Activated T-helper 17 cell treated with anti-CD3 and anti-CD28 coated beads, Interleukin-2, amount 50 U/mL, for 72 hours (primary cell): ENCODE measurements at places on chromosomes 3 and 15. TPM values are rescaled to one million over a fixed set of nuclear protein-coding genes. Genes with fewer than 3 reads are reported as not detected.

The ALDH1A3 gene
- total RNA-seq, result not detected

DNA sequence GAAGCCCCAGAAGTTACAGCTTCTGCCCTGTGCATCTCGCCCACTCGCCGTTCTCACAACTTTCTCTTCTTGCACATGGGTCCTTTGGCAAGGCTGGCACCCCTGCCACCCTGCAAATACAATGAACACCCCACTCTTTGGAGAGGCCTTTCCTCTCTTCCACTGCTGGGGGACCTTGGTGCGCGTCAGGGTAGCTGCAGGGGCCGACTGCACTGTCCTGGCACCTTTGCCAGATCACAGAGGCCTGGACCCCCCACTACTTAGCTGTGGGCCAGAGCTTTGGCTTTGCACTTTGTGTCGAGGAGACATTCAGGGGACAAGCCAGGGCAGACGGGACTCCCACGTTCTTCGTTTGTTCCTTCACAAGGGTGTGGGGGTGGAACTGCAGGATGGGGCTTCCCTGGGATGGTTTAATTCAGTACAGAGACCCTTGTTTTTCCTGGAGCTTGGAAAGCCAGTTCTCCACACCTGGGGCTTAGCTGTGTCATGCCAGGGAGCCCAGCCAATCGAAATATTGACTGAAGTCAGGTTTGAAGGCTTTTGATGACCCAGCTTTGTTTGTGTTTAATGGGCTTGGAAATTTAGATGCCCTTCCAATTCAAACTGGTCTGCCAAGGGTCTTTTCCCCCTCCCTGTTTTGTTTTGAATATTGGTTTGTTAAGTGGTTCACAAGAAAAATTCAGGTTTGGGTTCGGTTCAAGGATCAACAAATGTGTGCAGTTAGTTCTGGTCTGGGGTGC lies 256.1 kb upstream of the TLE3 start:
- no peak for ATAC-seq

The CCDC54 gene
- total RNA-seq, result not detected

The PP2D1 gene
- not detected for total RNA-seq

DNA sequence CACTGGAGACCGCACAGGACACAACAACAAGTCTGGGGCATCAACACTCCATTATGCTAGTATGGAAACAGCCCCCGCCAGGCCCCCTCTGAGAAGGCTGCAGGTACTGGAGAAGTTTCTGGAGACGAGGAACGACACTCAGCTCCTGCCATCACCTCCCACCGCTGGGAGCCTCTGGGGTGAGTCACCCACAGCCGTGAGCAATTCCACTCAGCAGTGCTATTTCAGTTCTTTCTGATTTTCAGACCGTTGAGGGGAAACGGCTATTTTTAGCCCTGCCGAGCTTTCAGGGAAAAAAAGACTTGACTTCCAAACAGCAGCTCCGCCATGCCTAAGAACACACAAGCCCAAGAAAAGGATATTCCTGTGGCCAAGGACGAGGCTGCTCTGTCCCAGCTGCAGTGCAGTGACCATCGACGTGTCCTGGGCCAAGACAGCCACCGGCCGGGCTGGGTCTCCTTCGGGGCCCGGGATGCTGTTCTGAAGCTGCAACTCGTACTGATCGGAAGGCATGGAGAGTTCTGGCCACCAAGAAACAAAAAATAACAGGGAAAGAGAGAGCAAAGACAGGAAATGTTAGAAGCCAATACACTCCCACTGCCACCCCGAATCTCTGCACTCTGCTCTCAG lies 40.8 kb downstream of the NUP210 start:
- ATAC-seq, result no peak

- ATAC-seq, result no peak
These were observed 270.5 kb downstream of the FAM43A start for GRCh38 chr3:194955979-194956696.

GRCh38 chr3:182978387-182978786 lies 2.0 kb downstream of the DCUN1D1 start:
- no peak for ATAC-seq

DNA sequence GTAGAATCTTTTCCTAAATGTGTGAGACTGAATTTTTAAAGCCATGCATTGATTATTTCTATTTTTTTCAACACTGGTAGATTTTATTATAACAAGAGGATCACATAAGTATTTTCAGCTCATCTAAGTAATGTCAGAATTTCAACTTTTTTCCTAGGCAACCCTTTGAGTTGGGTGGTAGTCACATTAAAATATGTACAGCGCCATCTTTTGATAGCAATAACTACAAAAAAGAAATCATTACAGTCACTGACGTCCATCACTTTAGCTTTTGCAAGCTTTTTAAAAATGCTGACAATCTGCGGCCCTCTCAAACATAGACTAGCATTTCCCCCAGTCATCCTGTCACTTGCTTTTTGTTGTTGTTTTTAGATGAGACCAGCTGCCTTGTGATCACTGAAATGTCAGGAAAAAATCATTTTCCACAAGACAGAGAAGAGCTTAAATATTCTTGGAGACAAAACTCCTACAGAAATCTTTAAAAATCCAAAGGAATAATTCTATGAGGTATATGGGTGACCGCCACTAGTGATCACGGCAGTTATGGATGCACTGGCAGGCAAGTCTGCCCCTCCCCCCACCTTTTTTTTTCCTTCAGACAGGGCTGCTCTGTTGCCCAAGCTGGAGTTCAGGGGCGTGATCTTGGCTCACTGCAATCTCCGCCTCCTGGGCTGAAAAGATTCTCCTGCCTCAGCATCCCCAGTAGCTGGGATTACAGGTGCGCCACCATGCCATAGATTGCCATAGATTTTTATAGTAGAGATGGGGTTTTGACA lies 384.0 kb upstream of the KCNMB2 start:
- ATAC-seq, result no peak

The LTF gene
- total RNA-seq, result not detected

- no peak for ATAC-seq
These were observed 36.0 kb downstream of the ADAMTS9 start for GRCh38 chr3:64651741-64652241.

DNA sequence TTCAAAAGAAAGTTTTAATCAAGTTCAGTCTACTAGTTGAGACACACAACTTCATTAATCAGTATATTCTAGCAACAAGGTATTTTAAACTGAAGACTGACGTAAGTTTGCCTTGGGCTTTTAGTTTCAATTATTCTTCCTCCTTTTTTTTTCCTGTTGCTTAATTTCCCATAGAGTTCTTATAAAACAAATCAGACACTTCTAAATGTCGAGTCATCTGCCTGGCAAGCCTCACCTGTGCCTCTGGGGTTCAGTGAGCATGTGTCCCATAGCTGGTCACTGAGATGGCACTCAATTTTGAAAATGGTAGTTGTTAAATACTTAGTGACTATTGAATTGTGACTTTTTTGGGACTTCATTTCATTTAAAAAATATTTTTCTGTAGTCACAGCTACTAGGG lies 27.4 kb downstream of the NKIRAS1 start:
- no peak for ATAC-seq

The CFAP20DC gene
- 6.2 TPM for total RNA-seq

DNA sequence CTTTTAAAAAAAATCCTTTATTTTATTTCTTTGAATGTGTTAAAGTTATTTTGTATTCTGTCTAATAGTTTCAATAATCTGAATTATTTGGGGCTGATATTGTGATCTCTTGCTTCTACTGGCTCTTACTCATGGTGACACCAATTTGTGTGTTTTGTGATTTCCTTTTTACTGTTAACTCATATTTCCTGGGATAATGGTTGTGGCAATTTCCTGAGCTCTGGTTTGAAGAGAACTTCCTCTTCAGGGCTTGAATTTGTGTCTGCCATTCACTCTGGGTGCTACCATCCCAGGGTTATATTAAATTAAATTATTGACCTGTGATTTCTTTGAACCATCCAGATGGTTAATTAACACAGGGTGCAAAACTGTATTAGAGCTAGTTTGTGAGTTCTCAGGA lies 60.4 kb upstream of the RNF7 start:
- ATAC-seq, result no peak

DNA sequence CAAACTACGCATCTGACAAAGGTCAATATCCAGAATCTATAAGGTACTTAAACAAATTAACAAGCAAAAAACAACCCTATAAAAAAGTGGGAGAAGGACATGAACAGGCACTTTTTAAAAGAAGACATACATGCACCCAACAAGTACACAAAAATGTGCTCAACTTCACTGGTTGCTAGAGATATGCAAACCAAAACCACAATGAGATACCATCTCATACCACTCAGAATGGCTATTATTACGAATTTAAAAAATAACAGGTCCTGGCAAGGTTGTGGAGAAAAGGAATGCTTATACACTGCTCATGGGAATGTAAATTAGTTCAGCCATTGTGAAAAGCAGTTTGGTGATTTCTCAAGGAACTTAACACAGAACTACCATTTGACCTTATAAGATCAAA lies 175.6 kb upstream of the MLF1 start:
- ATAC-seq, result no peak

The MYEF2 gene
- total RNA-seq, result 23.7 TPM

DNA sequence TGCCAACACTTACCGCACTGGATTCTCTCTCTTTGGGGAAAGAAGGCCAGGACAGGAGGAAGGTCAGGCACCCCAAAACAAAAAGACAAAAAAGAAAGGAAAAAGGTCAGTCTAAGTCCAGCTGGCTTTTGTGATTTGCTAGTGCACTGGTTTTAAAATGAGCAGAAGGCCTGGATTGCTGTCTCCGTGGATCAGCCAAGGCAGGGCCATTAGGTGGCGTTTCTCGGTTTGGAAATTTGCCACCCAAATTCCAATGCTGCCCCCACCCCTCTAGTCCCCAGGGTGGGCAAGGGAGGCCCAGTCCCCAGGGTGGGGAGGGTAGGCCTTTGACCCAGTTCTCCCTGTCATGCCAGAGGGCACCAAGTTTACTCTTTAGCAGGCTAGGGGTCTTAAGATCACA lies 33.3 kb downstream of the TLE3 start:
- no peak for ATAC-seq

The TTC21A gene
- 4.7 TPM for total RNA-seq

DNA sequence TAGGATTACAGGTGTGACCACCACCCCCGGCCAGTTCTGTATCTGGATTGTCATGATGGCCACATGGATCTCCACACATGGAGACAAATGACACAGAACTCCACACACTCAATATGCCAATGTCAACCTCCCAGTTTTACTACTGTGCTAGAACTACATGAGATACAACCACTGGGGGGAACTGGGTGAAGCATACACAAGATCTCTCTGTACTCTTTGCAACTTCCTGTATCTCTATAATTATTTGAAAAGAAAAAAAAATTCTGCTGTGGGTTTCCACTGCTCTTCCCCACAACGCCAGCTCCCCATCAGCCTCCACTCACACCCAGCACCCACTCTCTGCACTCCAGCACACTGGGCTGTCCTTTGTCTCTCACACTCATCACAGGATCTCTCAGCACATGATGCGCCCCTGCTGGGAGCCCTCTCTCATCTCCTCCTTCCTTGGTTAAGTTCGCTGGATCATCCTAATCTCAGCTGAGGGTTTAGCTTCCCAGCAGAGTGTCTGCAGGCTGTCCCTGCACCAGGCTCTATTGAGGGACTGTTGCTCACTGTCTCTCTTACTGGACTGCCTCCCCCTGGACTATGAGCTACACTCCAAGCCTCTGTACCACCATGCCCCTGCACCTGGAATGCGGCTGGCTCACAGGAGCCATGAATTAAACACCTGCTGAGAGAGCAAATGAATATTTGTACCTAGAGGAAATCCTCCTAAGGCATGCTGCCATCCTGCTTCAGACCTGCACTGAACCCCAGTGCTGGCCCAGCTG lies 10.7 kb upstream of the RAB43 start:
- no peak for ATAC-seq

- no peak for ATAC-seq
These were observed 86.7 kb downstream of the PIK3R4 start for GRCh38 chr3:130659911-130660310.

The CFAP92 gene
- not detected for total RNA-seq

The MUC20 gene
- 3.8 TPM for total RNA-seq

GRCh38 chr3:18669374-18669773 lies 244.2 kb upstream of the SATB1 start:
- peak; percentile 82 for ATAC-seq

The FOXB1 gene
- total RNA-seq, result 0.77 TPM

- no peak for ATAC-seq
These were observed 110.8 kb upstream of the NSMCE3 start for GRCh38 chr15:29380466-29380865.

GRCh38 chr15:50055332-50055731 lies 63.7 kb downstream of the ATP8B4 start:
- ATAC-seq, result no peak

DNA sequence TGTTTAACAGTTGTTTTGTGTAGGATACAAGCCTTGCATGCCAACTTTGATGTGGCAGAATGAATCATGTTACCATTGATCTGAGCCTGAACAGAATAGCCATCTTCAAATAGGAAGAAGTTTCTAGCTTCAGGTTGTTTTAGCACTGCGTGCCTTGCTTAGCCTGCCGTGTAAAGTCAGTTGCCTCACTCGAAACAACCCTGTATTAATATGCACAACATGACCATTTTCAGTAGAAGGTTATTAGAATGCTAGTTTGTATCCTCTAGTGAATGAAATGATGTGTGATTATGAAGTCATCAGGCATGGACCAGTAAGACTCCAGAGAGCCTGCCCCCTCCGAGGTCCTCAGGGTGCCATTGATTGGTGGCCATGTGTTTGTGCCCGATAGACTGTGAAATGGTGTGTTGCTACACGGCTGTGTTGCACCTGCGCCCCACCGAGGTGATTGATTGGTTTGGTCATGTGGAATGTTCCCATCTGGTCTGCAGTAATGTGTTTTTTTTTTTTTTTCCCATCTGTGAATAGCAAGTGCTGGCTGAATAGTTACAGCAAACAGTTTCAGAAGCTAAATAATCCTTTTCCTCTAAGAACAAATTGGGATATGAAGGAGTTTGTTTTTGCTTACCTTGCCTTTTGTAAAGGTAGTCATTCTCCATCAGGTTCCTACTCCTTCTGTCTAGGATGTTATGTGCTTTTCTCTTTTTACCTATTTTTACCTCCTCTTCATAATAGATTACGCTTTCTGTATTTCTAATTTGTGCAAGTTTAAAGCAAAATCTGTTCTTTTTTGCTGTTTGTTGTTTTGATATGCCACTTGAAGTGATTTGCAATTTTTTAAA lies 214.9 kb downstream of the TCF12 start:
- peak; percentile 66 for ATAC-seq

DNA sequence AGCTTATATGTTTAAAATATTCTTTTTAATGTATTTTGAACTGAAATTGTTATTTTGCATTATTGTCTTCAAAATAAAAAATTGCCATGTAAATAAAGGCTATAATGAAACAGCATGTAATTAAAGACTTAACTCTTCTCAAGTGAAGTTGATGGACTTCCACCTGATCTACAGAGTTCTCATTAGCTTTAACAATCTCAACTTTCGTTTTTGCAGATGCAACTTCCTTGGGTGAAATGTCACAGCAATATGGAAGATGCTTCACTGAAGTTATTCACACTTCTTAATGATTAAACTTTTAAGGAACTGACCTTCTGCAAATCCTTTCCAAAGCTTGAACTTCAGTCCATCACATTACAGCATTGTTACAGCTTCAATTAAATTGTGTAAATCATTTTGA lies 63.6 kb downstream of the OSTN start:
- ATAC-seq, result no peak

GRCh38 chr3:96900566-96900965 lies 86.2 kb downstream of the EPHA6 start:
- ATAC-seq, result no peak

- peak; percentile 66 for ATAC-seq
These were observed 27.0 kb upstream of the APH1B start for GRCh38 chr15:63250312-63250965.

- ATAC-seq, result no peak
These were observed 172.8 kb upstream of the UBE3A start for GRCh38 chr15:25611603-25612002.

GRCh38 chr3:59563072-59563605 lies 513.3 kb upstream of the CFAP20DC start:
- ATAC-seq, result no peak
